ENCODE measurements at places on chromosomes 7 and 10.

DNA sequence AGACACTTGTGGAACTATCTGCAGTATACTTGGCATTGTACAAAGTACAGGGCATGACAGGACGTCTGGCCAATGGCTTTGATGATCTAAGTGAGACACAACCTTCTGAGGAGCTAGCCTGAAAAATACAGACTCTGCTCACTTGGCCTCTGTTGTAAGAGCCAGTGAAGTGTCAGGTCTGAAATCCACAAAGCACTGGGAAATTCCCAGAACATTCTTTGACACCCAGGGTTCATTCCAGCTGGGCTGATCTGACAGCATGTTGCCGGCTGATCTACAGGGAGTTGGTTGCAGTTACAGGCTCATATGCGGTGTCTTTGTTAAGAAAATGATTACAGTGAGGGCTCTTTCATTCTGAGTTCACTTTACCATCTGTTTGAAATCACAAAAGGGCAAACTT lies 354.6 kb downstream of the PHF14 start:
- DNase-seq, result no peak

GRCh38 chr7:25014756-25015155 lies 34.8 kb upstream of the OSBPL3 start:
- no peak for DNase-seq

DNA sequence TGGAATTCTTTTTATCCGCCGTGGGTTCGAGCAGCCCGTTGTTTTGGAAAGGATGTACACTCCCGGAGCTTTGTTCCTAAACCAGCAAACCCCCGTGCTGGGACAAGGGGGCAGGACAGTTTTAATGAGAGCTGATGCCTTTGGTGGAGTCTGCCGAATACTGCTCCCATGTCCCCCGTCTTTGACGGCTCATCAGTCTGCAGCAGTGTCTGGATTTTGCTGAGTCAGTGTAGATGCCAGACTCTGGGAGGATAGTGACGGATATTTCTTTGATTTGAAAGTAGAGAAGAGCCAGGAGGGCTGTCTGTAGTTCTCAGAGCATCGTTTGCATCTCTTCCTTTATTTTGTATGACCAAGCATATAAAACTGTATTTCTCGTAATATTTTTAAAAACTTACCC lies 74.9 kb upstream of the BTBD16 start:
- DNase-seq, result no peak

DNA sequence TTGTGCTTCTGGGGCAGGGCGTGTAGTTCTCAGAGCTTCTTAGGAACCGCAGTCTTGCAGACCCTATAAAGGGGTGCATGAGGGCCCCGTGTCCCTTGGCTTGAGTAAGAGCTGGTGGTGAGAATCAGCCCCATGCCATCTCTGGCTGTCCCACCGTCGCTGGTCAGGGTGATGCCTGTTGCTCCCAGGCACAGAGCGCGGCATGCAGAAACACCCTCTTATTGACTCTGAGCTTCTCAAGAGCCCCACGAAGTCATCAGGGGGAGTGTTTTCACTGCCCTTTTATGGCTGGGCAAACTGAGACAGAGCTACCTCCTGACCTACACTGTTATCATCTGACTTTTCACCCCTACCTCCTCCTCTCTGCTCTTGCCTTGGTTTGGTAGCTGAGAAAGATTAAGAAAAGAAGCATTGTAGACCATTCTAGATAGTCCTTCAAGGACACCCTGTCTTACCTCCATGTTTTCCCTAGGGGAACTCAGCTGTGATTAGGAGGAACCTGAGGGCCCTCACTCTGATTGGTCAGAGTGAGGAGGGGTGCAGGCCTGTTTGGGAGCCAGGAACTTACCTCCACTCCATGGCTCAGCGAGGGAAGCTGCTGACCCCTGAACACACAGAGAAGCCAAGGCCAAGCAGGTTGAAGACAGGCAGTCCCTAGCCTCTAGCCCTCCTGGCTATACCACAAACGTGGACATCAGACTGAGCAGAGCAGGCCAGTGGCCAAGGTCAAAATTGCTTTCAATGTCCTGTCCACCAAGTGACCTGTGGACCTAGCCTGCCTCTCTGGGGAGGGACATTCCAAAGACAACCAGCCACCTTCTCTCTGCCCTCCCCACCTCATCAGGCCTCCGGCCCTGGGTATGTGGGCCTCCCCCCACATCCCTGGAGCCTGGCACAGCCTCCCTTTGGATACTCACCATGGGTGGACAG lies 17.6 kb downstream of the UNC5B start:
- DNase-seq, result no peak

DNA sequence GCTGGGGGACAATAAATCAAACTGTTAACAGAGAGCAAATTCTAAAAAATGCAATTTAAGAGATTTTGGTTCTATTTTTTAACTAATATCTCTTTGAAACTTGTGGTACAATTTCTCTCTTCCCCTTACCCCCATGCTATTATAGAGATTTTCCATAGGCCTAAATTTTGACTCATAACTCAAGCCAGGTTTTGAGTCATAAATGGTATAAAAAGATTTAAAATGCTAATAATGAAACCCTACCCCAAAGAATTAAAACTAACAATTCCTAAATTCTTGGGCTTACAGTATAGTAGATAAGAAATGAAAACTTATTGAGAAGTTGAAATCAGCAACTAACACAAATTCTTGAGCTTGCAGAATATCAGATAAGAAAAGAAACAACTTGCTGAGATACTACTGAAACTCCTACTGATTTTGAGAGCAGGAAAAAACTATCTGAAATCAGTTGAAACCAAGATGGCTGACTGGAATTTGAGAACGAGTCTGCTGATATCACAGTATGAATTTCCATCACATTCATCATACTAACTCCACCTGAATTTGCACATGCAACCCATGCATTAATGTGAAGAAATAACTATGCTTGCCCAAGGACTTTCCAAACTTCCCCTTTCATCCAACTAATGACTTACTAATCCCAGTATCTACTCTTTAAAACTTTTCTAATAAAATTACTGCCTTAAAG lies 36.3 kb downstream of the POT1 start:
- no peak for DNase-seq

Measured in Right ventricle myocardium inferior (tissue), 1 donor.